ENCODE measurements at places on chromosomes 5 and 9.

DNA sequence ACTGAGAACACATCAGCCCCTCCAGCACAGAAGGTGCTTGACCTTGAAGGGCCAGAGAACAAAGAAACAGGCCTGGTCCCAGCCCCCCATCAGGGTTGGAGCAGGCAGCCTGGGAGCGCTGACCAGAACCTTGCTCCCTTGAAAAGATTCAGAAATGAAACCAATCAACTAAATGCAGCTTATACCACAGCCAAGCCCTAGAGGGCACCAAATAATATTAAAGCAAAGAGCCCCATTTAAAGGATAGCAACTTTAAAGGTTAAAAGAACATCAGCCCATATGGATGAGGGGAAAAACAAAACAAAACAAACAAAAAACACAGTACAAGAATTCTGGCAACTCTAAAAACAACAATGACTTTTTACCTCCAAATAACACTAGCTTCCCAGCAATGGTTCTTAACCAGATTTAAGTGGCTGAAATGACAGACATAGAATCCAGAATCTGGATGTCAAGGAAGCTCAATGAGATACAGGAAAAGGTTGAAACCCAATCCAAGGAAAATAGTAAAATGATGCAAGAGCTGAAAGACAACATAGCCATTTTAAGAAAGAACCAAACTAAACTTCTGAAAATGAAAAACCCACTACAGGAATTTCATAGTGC, 471.9 kb downstream of the MTRR start:
- no peak for DNase-seq

DNA sequence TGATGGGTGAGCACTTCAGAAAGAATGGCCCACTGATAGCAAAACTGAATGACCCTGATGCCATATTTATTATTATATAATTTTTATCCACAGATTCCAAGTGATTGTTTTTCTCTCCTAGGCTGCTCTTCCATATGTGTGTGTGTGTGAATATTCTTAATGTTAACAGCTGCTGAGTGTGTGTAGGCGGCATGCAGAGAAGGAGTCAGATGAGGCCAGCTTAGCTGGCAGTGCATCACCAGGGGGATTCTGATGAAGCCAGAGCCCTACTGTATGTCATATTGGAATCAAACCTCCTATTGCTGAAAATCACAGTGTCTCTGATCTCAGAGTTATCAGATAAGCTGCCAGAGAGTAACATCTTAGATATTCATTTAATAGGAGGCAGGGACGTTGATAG, 177.1 kb downstream of the DMAC1 start:
- DNase-seq, result no peak

- DNase-seq, result no peak
These were observed 839.3 kb upstream of the WWC1 start for GRCh38 chr5:167452136-167452535.

DNA sequence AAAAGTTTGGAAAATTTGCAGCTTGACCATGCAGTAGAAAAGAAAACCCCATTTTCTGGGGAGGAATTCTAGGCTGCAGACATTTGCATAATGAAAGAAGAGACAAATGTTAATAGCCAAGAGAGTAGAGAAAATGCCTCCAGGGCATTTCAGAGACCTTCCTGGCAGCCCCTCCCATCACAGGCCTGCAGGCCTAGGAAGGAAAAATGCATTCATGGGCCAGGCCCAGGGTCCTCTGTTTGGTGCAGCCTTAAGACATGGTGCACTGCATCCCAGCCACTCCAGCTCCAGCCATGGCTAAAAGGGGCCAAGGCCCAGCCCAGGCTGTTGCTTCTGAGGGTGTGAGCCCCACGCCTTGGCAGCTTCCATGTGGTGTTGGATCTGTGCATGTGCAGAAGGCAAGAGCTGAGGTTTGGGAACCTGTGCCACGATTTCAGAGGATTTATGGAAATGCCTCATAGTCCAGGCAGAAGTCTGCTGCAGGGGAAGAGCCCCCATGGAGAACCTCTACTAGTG, 75.0 kb upstream of the OR13F1 start:
- DNase-seq, result no peak

DNA sequence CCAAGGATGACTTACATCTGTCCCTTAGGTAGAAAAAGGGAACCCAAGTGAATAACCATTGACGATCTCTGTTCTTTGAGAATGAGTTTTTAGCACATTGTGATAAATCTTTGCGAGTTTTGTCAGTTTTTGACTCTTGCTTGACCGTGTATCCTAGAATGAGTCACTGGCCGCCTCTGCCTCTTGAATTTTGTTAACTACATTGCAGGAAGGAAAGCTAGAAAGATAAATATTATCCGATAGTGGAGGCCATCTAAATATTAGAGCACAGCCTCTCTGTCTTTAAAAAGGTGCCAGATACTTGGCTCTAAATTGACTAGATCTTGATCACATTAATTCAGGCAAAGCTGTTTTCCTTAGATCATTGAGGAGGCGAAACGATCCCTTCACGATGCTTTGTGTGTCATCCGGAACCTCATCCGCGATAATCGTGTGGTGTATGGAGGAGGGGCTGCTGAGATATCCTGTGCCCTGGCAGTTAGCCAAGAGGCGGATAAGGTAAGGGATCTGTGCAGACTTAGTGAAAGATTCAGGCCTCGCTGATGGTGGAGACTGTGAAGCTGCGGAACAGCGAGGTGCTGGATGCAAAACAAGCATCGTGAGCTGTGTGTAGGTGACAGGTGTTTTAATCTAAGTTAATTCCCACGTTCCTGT, 12.2 kb downstream of the CCT5 start:
- DNase-seq, result no peak

GRCh38 chr9:72643651-72644050, 122.2 kb downstream of the TMC1 start:
- no peak for DNase-seq

DNA sequence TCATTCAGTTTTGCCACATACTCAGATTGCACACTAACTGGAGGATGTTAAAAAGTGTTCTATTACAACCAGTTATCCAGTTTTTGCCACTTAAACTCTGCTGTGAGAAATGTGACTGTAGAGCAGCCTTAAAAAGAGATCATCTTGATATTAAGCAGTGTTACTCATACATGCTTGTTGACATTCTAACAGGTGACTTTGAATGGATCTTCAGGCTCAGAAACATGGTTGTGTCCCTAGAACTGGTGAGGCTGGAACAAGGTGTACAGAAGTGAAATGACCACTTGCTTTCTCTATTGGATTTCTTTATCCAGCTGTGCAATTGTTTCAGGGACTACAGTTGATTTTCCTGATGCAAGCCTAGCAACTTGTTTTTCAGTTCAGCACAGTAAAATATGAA, 166.1 kb upstream of the CCDC152 start:
- DNase-seq, result no peak

DNA sequence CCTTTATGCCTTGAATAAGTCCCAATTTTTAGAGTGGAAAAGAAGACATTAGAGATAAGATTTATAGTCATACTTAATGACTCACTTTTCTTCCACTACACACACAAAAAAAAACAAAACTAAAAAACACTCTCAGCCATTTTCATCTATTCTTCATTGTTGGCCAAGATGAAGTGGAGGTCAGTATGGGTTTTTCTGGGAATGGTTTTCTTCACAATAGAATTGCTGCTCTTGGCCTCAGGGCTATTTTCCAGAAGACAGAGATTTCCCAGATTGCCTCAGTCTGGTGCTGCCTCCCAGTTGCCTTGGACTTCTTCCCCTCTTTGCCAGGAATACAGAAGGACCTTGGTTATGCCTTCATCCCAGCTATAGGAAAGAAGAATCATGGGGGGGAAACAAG, 463.7 kb downstream of the TMEM232 start:
- no peak for DNase-seq

DNA sequence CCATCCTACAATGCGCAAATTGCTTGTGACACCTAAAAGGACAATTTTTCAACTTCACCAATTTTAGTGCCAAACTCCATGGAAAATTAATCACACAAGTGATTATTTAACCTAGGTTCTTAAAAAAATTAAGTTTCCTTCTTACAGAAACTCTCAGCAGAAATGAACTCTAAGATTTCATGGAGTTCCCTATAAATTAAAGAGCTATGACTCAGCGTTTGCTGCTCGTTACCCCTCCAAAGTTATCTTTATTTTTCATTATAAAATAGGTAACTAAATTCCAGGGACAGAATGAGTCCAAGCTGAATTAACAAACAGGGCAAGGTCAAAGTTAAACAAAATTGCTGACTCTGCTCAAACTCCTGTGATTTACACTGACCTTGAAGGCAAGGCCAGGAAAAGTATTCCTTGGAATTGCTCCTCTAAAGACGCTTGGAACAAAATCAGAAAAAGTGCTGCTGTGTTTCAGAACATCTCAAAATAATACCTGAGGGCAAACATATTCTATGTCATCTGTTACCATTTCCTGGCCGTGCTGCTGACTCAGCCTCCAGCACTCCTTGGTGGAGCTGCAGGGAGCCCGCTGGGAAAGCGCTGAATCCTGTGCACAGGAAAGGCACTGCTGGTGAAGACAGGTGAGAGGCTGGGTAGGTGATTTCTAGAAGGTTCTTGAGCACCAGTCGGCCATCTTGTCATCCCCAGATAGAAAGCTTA, 2.5 kb upstream of the CMBL start:
- no peak for DNase-seq

- no peak for DNase-seq
These were observed 93.1 kb upstream of the WWC1 start for GRCh38 chr5:168198359-168198758.

DNA sequence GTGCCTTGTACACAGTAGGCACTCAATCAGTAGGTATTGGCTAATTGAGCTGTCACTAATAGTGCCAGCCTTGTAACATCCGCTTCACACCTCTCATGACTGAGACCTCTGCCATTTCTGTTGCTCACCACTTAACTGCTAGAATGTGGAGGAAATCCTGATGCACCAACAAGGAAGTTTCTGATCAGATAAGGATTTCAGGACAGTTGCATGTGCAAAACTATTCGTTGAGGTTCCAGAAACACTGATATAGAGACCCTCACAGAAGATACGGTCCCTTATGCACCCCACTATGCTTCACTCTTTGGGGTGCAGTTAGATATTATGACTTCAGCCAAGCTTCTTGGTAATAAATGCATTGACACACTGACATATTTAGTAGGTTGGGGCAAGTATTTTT, 10.7 kb downstream of the SAP30L start:
- DNase-seq, result no peak

- DNase-seq, result no peak
These were observed 58.4 kb downstream of the TTC39B start for GRCh38 chr9:15248621-15249020.

DNA sequence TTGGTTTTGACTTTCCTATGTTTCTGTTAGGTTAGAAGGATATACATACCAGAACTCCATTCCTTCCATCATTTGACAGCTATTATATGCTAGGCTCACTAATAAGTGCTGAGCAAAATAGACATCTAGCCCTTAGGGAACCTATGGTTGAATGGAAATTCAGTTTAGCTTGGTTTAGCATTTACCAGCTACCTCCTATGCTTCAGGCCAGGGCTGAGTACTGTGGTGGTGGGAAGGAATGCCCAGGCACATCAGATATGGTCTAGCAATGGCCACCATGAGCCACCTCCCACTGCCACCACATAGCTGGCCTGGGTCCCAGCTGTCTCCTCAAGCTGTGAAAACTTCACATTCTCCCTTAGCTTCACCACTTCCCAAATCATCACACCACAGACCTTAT, 89.4 kb downstream of the SPOCK1 start:
- no peak for DNase-seq

DNA sequence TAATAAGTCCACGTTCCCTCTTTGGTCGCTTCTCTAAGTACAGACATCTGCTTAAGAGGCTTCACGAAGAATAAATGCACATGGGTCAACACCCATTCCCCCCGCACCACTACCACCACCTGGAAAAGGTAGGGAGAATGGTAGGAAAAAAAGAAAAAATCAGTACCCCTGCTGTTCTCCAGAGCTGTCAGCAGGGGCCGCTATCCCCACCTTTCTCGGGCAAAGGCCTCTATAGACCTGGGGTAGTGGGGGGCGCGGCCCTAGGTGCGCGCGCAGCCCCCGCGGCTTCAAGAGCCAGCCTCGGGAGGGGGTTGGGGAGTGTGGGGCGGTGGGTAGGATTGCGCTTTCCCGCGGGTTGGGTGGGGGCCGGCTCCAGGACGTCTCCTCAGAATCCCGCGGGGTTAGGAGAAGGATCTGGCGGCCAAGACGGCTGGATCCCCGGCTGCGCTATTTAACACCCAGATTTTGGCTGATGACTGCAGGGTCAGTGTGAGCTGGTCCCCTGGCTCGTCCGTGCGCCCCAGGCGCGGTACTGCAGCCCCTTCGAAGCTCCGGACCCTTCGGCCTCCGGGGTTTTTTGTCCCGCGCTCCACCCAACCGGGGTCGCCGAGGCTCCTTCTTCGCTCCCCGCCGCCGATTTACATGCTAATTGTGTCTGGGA, 1.6 kb upstream of the SEMA6A start:
- no peak for DNase-seq

- DNase-seq, result no peak
These were observed 37.3 kb upstream of the TENT4A start for GRCh38 chr5:6675784-6676491.

GRCh38 chr5:150256410-150257064, 33.0 kb downstream of the CAMK2A start:
- no peak for DNase-seq

DNA sequence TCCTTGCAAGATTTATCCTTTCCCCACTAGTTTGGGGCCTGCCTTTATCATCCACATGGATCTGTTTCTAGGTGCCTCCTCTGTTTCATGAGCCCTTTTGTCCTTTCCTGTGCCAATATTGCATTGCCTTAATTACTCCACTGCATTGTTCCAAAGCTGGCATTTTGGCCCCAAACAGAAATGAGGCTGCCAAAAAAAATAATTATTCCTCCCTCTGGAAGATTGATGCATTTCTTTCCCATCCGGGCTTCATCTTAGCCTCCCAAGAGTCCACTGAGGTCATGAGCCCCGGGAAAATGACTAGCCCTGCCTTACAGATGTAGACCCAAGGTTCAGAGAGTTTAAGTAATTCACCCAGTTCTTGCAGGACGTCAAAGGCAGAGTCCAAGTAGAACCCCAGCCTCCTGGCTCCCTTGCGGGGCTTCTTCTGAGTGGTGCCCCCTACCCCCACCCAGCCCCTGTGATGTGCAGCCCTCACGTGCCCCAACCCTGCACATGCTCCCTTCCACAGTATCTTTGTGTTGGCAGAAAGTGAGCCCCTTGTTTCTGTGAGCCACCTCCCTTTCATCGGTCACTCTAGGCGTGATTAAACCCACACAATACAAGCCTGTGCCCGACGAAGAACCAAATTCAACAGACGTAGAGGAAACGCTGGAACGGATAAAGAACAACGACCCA, 62.1 kb downstream of the TMOD1 start:
- no peak for DNase-seq

GRCh38 chr9:37512437-37512836, 26.7 kb downstream of the POLR1E start:
- DNase-seq, result no peak

DNA sequence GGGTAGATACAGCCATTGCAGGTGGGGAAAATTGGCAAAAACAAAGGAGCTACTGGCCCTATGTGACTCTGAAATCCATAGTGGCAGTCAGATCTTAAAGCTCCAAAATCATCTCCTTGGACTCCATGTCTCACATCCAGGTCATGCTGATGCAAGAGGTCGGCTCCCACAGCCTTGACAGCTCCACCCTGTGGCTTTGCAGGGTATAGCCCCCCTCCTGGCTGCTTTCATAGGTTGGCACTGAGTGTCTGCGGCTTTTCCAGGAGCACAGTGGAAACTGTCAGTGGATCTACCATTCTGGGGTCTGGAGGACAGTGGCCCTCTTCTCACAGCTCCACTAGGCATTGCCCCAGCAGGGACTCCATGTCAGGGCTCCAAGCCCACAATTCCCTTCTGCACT, 1190.1 kb downstream of the CDH12 start:
- DNase-seq, result no peak
